ENCODE measurements at places on chromosomes 4 and X. TPM values are rescaled to one million over a fixed set of nuclear protein-coding genes. Genes with fewer than 3 reads are reported as not detected.

The SEC31A gene
- 165 TPM for total RNA-seq

The KCNIP4 gene
- not detected for total RNA-seq

The AMMECR1 gene
- 5.9 TPM for total RNA-seq

The CXCL6 gene
- 0.30 TPM for total RNA-seq

The MAP3K15 gene
- total RNA-seq, result 1.1 TPM

The TEX13D gene
- not detected for total RNA-seq

The USP17L12 gene
- total RNA-seq, result not detected

GRCh38 chr4:64883087-64883807 lies 474.0 kb upstream of the TECRL start:
- DNase-seq, result no peak

DNA sequence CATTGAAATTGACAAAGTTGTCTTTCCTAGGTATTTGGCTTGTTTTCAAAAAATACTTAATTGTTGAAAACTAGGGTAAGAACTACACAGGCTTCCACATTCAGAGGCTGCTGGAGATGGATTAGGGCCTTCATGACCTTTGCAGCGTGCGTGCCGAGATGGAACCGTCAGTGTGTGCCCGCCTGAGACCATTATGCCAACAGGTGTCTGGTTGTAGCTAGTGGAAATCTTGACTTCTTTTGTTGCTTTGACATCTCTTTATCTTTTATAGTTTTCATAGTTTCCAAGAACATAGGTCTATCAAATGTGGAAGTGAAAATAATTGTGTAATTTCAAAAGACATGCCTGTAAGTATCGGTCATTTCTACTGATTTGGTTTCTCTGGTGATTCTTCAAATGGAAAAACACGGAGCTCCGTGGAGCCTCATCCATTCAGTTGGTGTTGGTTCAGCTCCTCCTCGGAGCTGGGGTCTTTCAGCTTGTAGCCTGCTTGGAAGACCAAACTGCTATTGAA lies 38.9 kb upstream of the CLCN4 start:
- DNase-seq, result no peak

GRCh38 chr4:85113706-85114105 lies 147.2 kb upstream of the WDFY3 start:
- no peak for DNase-seq

Data from upper lobe of left lung (tissue), 6 donors.